ENCODE measurements at places on chromosomes 2 and 18.
A peak's percentile ranks its signal among the peaks of the same experiment; 100 is the strongest.

GRCh38 chr2:168514692-168515091, 58.6 kb downstream of the CERS6 start:
- no peak for DNase-seq

- peak; percentile 22 for DNase-seq
Measured at GRCh38 chr2:17084877-17085276, 419.2 kb upstream of the CYRIA start.

DNA sequence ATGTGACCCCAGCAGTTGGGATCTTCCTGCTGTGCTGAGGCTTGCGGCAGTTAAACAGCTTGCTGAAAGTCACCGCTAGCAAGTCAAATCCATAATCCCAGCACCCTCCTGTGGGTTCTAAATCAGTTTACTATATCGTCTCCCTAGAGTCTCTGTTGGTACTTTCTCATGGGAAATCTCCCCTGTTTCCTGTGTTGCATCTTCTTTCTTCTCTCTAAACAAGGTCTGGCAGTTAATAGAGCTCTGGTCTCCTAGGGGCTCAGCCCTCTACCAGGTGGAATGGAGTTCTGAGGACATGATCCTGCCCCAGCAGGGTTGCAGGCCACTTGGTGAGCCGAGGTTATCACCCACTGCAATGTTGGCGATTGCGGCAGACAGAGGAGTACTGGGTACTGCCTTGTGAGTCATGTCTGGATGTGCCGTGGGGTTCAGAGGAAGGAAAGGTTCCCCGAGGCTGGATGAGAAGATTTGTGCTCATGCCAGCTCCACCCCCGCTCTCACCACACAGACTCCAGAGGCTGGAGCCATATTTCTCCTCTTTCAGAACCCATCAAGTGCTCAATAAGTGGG, 59.4 kb upstream of the SIX2 start:
- DNase-seq, result no peak

- DNase-seq, result no peak
Measured at GRCh38 chr18:77862066-77862757, 612.6 kb downstream of the GALR1 start.

DNA sequence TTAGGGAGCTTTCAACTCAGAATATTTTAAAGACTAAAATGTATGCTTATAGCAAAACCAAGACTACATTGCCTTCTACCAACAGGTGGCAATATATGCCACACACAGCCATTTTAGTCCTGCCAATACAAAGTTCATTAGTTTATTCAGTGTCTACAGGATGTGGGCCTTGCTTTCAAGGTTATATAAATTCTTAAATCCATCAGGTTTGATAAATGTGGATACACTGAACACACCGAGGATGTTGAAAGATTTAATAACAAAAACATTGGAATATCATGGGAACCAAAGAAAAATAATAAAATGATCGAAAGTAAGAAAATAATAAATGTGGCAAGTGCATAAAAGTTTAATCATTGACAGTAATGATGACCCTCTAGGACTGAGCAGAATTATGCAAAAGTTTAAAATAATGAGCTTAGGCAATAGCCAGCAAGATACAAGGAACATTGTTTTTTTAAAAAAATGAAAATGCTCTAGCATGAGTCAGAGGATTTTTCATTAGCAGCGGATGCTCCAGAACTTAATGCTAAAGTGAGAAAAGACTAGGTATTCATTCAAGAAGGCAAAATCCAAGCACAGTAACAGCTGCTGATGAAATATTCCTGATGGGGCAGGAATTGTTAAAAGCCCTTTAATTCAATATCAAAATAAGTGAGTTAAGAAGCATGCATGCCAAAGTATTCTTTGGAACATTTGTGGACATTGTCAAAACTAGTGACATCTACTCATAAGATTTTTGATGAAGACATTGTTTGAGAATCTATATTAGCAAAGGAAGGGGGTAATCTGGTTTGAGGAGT, 14.2 kb downstream of the SCN9A start:
- DNase-seq, result peak; percentile 40

DNA sequence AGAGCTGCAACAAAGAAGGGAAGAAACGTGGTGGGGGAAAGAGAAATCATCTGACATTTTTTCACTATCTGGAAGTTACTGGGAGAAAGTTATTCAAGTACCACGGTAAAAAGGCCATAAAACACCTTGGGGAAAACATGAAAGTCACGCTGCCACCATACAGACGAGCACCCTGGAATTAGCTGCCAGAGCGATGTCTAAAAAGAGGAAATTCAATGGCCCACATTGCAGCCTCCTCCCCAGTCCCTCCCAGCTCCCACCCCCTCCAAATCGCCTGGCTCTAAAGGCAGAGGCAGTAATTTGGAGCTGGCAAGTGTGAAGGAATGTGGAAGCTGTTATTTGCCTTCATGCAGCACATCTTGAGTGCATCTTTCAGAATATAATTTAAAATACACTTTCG, 192.0 kb downstream of the ALK start:
- DNase-seq, result peak; percentile 3

GRCh38 chr2:31384771-31385276, 29.7 kb downstream of the XDH start:
- peak; percentile 97 for DNase-seq

DNA sequence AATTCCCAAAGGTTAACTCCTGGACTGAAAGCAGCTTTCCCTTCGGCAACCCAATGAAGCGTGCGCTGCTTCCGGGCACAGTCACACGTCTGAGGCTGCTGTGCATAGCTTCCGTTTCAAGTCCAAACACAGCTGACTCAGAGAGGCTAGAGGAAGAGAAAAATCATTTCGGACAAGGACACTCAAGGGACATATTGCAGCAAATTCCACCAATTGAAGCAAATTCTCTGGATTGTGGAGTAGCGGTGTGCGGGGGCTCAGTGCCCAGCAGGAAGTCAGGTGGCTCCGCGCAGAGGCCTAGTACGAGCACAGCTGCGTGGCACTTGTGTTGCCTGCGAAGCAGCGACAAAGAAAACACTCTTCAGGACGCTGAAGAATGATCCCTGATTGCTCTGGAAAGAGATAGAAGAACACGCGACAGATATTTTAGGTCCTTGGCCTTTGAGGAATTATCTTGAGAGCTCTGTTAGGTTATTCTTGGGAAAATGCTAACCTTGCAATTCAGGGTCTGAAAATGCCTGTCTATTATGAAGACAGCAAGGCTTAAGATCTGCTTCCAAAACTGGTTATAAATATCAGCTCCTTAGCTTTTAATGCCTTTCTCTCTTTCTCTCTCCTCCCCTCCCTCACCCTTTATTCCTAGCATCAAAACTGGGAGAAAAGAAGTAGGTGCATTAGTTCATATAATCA, 352.6 kb upstream of the DLGAP1 start:
- DNase-seq, result no peak

GRCh38 chr2:128717758-128718710, 399.4 kb upstream of the HS6ST1 start:
- DNase-seq, result no peak

- DNase-seq, result no peak
Measured at GRCh38 chr2:65357095-65357958, 75.1 kb downstream of the SPRED2 start.

GRCh38 chr2:234044157-234044556, 6.3 kb upstream of the SPP2 start:
- DNase-seq, result peak; percentile 69

DNA sequence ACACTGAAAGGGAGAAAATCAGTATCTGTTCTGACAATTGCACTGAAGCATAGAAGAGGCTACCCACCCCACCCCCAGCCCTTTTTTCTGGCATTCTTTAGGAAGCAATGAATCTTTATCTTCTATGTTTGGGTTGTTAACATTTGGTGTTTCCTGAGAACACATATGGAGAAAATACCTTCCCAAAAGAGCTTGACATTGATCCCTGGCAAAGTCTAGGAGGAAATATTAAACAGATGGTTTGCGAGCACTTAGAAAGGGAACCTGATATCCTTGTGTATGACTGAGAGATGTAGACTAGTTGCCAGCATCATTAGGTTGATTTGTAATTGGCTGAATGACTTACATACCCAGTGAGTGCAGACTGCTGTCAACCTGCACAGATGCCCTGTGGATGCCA, 42.9 kb downstream of the DOK1 start:
- peak; percentile 18 for DNase-seq

GRCh38 chr2:30915486-30915885, 108.2 kb upstream of the CAPN13 start:
- DNase-seq, result peak; percentile 1

DNA sequence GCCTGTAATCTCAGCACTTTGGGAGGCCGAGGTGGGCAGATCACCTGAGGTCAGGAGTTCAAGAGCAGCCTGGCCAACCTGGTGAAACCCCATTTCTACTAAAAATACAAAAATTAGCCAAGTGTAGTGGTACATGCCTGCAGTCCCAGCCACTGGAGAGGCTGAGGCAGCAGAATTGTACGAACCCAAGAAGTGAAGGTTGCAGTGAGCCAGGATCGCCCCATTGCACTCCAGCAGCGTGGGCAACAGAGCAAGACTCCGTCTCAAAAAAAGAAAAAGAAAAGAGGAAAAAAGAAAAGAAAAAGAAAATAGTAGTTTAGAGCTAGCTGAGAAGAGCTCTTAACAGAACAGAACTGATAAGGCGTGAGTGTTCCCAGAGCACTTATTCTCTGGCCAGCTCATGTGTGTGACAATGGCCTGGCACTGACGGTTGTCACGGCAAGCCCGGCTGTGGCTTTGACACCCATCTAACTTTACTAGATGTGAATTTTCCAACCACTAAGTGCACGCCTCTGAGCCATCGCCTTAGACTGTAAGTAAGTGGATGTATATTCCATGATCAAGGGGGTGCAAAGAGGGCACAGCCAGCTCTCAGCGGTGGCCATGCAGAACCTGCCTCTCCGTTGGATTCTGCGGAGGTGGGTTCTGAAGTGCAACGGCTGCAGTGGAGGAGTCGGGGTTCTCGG, 80.0 kb downstream of the ZNF516 start:
- no peak for DNase-seq

- DNase-seq, result no peak
Measured at GRCh38 chr2:99471654-99472599, 17.9 kb downstream of the REV1 start.

DNA sequence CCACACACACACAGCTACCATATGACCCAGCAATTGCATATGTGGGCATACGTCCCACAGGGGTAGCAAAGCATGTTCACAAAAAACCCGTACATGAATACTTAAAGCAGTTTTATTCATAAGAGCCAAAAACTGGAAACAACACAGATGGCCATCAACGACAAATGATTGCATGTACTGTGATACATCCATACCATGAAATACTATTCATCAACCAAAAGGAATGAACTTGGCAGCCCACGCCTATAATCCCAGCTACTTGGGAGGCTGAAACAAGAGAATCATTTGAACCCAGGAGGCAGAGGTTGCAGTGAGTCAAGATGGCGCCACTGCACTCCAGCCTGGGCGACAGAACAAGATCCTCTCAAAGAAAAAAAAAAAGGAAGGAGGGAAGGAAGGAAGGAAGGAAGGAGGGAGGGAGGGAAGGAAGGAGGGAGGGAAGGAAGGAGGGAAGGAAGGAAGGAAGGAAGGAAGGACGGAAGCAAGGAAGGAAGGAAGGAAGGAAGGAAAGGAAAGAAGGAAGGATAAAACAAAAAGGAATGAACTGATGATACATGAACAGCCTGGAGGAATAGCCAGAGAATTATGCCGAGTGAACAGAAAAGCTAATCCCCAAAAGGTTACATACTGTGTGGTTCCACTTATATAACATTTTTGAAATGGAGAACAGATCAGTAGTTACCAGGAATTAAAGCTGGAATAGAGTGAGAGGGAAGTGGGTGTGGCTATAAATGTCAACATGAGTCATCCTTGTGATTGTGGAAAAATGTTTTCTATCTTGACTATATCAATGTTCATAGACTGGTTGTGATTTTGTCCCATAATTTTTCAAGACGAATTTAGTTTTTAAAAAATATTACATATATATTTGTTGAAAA, 19.6 kb upstream of the YPEL5 start:
- DNase-seq, result peak; percentile 7

GRCh38 chr2:206203331-206203730, 43.6 kb downstream of the EEF1B2 start:
- no peak for DNase-seq

- no peak for DNase-seq
Measured at GRCh38 chr2:241985986-241986329, 116.4 kb downstream of the RTP5 start.

- no peak for DNase-seq
Measured at GRCh38 chr2:31859959-31860358, 150.8 kb downstream of the MEMO1 start.

DNA sequence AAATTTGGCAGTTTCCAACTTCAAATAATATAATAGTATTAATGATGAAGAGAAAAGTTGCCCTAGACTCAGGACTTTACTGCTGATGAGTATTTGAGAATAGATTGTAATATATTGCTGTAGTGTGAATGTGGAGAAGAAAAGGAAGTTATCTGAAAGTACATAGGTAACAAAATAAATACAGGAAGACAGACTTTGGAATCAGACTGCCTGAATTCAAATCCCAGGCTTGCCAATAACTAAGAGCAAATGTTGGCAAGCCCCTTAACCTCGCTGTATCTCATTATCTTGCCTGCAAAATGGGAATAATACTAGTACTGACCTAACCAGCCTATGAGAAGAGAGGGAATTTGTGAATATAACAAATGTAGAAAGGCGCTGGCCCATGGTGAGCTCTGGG, 765.2 kb upstream of the ID2 start:
- no peak for DNase-seq

DNA sequence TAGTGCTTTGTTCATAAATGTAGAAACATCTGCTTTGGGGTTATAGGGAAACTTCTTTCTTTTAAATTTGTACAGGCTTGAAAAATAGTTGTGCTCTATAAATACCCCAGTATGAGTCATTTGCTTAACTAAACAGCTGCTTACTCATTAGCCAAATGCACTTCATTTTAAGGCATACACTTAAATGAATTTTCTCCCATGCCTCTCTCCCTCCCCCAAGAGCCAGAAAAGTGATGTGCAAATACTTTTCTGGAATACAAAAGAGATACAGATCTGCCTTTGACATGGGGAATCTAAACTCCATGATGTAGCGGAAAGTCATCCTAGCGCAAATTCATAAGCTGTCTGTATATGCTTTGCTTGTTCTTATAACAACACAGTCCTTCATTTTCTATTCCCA, 469.4 kb downstream of the DLGAP1 start:
- DNase-seq, result peak; percentile 57

DNA sequence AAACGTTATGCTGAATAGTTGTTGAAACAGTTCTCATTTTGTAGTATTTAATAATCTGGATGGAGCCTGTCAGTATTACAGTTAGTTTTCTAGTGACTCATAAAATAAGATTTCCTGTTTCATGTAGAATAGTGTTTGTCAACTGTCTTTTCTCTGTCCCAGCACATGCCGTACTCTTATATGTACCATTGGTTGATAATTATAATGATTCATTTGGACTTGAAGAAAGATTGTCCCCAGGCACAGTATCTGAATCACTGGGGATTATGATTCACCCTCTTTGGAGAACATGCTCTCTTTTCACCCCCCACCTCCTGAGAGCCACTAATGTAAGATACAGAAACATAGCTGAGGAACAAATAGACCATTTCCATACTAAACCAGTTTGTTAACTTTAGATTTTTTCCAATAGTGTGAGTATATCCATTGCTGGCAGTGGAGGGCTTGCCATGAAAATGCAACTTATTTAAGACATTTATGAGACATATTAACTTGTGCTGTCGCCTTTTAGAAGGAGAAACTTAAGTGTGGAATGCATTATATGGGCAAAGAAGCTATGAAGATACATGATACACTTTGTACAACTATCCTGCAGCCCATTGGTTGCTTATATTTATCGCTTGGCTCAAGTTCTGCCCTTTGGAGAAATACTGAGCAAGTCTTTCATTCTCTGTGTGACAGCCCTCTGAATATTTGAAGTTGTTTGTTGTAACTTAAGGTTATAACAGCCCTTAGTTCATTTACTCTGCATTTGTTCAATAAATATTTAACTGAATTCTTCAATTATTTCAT, 12.4 kb downstream of the COPS8 start:
- peak; percentile 88 for DNase-seq

GRCh38 chr18:75408554-75409506, 18.7 kb downstream of the SMIM21 start:
- DNase-seq, result peak; percentile 96

All from AG10803 (cell line).